ENCODE measurements at places on chromosomes 2 and 18. TPM values are rescaled to one million over a fixed set of nuclear protein-coding genes. Genes with fewer than 3 reads are reported as not detected.

Gene LIMS4
- 2.7 TPM for total RNA-seq

Gene COQ10B
- total RNA-seq: 42.9 TPM

Gene SLC23A3
- total RNA-seq: not detected

Gene SLC9A4
- total RNA-seq: not detected

Gene CASP8
- total RNA-seq: 20.1 TPM

Gene MAP4K4
- 83.1 TPM for total RNA-seq

Gene SERPINB7
- total RNA-seq: 8.5 TPM

Gene IL37
- not detected for total RNA-seq

Gene TXNDC2
- total RNA-seq: not detected

Gene CROCC2
- not detected for total RNA-seq

Gene XIRP2
- total RNA-seq: not detected
